Activated CD4-positive, CD25-positive, alpha-beta regulatory T cell (primary cell): ENCODE measurements at places on chromosomes 12 and 14.

- DNase-seq, result no peak
Observed at GRCh38 chr12:90274407-90274806, 565.8 kb upstream of the ATP2B1 start.

GRCh38 chr12:106342397-106343213 lies 14.9 kb upstream of the POLR3B start:
- DNase-seq, result no peak

DNA sequence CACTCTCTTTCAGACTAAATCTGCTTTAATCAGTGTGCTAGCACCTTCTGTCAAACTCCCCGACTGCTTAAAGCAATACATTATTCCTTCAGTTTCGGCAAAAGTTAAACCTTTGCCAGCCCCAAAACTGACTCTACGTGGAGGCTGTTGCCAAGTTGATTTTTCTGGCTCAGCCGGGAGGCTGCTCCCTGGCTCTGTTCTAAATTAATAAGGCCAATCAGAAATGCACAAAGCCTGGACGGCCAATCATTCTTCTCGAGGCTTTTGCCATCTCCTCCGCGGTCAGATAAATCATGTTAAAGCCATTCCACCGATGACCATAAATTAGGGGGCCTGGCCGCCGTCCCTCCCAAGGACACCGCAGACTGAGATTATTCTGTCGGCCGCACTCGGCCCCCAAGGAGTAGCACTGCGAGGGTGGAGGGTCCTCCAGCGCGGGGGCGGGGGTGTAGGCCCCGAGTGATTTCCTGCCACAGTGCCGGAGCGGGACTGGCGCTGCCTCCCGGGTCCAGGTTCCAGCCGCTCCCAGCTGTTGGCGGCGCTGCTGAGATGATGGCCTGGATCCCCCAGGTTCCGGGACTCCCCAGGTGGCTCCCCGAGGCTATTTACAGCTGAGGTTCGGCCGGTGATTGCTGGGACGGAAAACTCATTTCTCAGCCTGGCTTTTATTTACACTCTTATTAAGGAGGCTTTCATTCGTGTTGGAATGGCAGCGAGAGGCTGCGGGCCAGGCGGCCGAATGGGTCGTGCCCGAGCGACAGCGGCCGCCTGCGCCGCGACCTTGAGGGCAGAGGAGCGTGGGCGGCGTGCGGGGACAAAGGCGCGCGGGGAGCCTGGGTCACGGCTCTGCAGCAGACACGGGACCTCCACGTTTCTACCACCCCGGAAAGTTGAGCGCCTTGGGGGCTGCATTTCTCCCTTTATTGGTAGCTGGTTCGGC lies 165.1 kb downstream of the MON2 start:
- DNase-seq, result no peak

DNA sequence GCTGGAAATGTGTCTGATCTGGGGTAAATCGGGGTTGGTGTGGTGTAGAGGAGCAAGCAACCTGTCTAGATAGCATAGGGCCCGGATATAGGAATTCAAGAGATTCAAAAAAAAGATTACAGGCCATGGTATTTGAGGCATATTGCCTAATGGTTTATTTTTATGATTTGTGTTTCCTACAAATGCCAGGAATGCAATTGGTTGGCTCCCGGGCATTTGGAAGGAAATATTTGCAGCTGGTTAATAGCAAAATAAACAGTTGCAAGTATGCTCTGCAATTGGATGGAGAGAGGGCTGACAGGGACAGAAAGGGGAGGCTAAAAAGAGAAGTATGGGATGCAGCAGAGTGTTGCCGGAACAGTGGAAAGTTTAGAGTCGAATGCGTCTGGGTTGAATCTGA lies 315.6 kb upstream of the ATP2B1 start:
- DNase-seq, result no peak

GRCh38 chr12:9364224-9365176 lies 156.3 kb upstream of the PZP start:
- no peak for DNase-seq

DNA sequence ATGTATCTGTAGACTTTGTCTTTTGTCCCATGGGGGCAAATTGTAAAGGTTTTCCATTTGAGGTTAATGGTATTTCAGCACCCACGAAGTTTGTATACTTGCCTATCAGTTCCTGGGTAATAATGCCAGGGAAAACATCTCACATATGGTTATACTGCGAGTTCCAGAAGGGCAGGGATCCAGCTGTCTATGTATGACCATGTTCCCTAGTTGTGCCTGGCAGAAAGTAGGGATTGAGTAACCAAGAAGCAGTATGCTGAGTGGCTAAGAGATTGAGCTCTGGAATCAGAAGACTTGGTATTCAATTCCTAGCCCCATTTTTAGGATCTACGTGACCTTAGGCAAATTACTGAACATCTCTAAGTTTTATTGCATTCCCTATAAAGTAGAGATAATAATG lies 173.2 kb upstream of the PWP1 start:
- DNase-seq, result no peak

- DNase-seq, result no peak
Observed at GRCh38 chr14:71555654-71556559, 376.3 kb upstream of the RGS6 start.

DNA sequence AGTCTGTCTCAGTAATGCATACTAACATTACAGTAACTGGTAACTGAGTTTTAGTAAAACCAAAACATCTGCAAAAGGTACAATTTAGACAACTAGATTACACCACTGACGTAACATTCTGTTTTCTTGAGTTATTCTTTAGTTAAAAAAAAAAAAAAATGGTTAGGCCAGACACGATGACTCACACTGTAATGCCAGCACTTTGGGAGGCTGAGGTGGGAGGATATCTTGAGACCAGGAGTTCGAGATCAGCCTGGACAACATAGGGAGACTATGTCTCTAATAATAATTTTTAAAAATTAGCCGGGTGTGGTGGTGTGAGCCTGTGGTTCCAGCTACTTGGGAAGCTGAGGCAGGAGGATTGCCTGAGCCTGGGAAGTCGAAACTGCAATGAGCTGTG lies 34.1 kb downstream of the AP5M1 start:
- DNase-seq, result no peak

DNA sequence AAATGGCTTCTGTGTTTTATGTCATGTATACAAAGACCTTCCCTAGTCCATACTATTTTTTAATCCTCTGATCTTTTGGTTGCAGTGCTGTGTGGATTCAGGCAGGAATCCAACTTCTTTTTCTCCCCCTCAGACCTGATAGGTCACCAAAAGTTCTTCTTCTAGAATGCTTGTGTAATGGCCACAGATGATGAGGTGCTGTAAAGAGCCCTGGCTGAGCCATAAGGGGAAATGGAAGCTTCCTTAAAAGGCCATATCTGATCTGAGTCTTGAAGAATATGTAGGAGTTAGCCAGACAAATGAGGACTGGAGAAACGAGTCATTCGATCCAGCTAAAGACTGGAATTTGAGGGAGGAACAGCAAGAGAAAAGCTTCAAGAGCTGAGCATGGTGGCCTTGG lies 353.9 kb downstream of the PCNX1 start:
- DNase-seq, result no peak

GRCh38 chr12:26744697-26745440 lies 88.1 kb downstream of the ITPR2 start:
- DNase-seq, result no peak

DNA sequence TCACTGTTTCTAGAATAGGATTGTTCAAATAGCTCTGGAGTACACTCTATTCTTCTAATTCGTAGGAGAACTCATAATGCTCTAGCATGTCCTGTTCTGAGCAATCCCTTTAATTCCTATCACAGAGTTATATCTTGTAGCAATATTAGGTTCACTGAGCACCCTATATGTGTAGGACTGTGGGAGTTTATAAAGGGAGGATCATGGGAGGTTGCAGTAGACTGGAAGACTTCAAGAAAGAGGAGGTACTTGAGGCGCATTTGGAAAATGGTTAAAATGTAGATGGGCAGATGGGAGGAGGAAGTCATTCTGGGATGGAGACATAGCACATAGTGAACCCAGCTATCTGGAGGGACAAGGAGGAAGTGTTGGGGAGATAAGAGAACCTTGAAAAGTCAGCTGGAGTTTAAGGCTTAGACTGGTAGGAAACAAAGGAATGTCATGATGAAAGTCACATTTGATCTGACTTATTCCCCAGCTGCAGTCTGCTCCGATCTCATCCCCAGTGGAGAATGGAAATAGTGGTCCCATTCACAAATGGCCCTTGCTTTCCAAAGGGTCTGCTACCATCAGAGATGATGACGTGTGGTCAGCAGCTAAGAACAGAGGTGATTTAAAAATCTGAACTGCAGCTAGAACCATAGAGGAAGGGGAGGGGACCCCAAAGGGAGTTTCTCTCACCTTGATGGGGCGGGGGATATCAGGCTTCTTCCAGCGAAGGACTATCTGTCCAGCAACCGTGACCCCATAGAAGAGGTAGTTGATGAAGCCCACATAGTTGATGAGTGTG lies 10.1 kb upstream of the CEBPE start:
- no peak for DNase-seq

DNA sequence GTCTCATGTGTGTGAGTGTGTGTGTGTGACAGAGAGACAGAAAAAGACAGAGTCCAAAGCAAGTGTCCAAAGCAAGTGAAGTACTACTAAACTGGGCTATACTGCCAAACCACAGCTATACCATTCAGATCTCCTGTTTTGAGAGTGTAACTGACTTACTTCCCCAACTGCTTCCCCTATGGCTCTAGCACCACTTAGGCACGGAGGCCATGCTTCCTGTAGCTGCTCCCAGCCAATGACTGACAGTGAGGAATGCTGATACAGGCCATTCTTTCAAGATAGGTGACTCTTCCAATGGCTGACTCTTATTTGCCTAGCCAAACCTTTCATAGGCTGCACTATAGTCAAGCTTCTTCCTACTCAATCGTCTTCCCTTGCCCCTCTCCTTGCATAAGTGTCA lies 393.2 kb downstream of the BCAT1 start:
- DNase-seq, result no peak

GRCh38 chr12:113204804-113205203 lies 16.5 kb upstream of the TPCN1 start:
- no peak for DNase-seq

- DNase-seq, result no peak
Observed at GRCh38 chr12:128339631-128340030, 72.7 kb downstream of the TMEM132C start.

DNA sequence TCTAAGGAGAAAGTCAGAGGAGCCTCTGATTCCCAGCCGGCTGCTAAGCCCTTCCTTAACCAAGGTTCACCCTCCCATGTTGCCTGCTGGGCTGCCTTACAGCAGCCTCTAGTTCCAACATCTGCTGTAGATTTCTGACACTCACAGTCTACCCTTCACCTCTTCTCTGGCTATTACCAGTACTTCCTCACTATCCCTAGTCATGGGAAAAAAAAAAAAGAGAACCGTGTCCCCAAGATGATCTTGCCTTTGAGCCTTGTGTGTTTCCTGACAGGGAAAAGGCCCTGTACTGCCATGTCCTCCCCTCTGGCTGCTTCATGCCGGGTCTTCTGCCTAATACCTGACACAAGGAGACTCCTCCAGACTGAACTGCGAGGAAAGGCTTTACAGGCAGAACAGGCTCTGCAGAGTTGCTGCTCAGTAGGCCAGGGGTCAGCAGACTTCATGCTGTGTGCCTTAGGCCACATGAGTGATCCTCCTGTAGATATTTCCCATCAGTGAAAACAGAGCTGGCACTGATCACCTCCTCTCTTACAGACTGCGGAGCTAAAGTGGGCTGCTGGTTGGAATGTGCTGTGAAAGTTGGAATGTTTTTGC lies 46.8 kb downstream of the PRKCH start:
- DNase-seq, result no peak

DNA sequence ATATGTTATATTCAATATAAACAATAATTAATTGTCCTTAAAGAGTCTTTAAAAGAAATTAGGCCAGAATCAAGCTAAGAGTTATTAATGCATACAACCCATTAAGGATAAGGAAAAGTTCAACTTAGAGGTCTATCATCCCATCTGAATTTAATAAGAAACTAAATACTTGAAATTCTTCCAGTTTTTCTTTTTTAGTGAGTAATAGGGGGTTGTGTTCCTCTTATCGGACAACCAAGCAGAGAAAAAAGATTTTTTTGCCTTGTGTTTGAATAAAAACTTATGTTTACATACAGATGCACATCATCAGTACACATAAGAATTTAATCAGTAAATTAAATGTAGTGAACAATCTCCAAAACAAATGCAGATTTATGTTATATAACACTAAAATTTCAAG lies 32.5 kb downstream of the PAWR start:
- no peak for DNase-seq

DNA sequence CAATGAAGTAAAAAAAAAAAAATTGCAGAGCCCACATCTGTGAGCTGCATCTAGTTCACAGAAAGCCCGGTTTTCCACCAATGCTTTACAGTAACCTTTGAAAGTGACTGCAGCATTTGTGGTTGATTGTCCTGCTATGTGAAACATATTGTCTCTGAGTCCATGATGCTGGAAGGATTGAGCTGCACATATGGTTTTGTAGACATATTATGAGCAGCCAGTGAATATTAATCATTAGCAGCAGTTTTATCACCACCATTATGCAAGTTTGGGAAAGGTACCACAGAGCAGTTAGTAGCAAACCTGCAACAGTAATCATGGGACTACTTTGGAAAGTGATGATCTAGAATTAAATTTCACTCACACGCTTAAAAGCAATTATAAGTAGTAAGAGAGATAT lies 151.5 kb upstream of the PRICKLE1 start:
- no peak for DNase-seq
